ENCODE measurements at places on chromosomes 13 and 19.

GRCh38 chr13:43687038-43687437 lies 99.7 kb downstream of the ENOX1 start:
- no peak for DNase-seq

- no peak for DNase-seq
These were observed 43.1 kb downstream of the PAN3 start for GRCh38 chr13:28181413-28181812.

DNA sequence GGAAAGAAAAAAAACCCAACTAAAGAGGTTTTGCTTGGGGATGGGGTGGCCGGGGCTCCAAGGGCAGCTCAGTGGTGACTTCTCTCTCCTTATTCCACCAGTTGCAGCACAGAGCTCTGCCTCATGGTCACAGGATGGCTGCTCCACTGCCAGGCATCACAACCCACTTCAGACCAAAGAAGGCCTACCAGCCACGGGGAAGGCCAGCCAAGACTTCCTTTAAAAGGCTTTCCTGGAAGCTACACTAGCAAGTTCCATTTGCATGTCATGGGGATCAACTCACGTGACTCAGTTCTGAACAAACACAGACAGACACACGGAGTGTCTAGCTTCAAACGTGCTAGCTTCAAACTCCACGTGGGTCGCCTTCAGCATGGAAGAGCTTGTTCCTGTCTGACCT lies 13.2 kb upstream of the EIF3G start:
- no peak for DNase-seq

DNA sequence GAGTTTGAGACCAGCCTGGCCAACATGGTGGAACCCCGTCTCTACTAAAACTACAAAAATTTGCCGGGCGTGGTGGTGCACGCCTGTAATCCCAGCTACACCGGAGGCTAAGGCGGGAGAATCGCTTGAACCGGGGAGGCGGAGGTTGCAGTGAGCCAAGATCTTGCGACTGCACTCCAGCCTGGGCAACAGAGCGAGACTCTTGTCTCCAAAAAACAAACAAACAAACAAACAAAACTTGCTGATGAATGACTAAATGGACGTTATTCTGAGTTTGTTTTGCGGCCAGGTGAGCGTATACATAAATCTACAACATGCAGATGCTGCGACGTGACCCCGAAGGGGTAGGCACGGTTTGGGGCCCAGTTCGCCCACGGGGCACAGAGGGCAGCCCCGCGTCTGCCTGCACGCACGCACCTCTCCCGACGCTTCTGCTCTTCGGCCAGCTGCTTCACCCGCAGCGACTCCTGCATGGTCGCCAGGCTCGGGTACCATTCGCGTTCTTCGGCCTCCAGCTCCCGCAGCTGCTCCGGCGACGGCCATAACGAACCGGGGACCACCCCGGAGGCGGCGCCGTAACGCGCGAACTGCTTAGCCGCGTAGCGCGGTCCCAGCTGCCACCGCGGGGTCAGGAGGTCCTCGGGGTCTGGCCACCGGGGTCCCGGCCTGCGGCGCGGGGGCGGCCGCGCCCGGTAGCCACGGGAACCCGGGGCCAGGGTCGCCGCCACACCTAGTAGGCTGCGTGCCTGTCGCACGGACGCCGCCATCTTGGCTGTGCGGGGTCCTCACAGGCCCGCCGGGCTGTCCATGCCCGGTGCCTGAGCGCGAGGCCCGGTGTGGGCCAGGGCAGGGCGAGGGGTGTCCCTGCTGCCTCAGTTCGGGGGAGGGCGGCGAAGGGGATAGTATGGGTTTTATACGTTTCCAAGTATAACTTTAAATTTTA lies at the start of gene GADD45GIP1:
Gene GADD45GIP1 (minus strand): TSS at position 778 of the 943 bp plus-strand sequence. CDS start 11 bp downstream, at position 767.
- peak; percentile 53 for DNase-seq

DNA sequence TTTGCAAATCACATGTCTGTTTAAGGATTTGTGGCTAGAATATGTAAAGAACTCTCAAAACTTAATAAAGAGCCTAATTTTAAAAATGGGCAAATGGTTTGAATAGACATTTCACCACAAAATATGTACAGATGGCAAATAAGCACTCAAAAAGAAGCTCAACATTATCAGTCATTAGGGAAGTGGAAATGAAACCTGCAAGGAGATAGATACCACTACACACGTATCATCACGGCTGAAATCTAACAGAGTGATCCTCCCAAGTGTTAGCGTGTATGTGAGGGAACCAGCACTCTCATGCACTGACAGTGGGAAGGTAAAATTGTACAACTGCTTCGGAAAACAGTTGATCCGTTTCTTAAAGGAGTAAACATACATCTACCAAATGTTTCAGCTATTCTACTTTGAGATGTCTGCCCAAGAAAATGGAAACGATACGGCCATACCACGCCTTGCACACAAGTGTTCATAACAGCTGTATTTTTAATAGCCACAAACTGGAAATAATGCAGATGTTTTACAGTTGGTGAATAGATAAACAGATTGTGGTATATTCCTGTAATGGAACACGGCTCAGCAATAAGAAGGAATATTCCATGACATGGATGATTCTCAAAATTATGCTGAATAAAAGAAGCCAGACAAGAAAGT lies 14.5 kb downstream of the ARHGEF7 start:
- DNase-seq, result no peak

- no peak for DNase-seq
These were observed 128.7 kb downstream of the KLF12 start for GRCh38 chr13:74005320-74006157.

DNA sequence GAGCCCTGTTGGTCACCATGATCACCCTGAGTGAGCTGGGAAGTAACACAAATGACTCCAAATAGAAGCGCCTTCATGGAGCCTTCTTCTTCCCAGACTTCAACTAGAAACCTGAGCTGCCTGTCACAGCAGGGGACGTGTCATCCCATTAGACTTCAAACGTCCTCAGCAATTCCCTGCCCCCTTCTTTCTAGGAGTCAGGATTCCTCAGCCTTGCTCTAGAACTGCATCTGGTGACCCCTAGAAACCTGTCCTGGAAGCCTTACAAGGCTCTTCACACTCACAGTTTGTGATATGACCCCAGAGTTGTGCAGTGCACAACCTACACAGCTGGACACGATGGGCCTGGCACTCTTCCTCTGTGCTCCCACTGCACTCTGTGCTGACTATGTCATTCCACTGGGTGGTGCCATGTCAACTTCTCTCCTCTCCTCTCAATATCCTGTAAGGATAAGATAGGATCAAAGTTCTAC lies 23.6 kb upstream of the TTYH1 start:
- DNase-seq, result no peak

- DNase-seq, result no peak
These were observed 448 bp upstream of the ZNF543 start for GRCh38 chr19:57319869-57320179.

DNA sequence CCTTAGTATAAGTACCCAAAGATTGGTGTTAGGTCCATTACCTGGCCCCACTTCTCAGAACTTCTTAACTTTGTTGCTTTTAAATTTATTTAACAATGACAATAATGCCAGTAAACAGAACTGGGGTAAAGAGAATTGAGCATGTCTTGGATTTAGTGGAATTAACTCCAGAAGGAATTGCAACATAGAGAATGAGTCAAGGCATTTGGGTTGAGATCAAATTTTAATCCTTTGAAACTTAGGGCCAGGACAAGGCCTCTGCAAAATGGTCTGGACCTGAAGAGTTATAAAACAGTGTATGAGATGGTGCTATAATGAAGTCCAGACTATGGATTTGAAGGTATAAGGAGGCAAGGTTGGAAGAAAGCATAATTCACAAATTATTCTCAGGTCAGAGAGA lies 1030.4 kb downstream of the SLITRK5 start:
- DNase-seq, result no peak

DNA sequence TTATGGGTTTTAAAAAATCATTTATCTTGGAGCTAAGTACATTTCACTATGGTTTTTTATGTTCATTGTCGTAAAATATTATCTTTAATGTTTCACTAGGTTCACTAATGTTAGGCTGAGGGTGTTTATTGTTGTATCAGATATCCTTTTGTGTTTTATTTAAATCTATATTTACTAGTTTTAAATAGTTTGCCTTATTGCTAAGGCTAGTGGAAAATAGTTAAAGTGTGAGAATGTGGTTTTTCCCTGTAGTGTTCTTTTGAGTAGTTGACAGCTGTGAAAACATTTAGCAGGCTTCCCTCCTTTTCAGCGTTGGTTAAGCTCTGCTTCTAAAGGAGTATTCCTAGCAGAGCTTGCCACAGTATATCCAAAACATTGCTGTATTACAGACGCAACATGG lies 139.0 kb downstream of the TM9SF2 start:
- no peak for DNase-seq

DNA sequence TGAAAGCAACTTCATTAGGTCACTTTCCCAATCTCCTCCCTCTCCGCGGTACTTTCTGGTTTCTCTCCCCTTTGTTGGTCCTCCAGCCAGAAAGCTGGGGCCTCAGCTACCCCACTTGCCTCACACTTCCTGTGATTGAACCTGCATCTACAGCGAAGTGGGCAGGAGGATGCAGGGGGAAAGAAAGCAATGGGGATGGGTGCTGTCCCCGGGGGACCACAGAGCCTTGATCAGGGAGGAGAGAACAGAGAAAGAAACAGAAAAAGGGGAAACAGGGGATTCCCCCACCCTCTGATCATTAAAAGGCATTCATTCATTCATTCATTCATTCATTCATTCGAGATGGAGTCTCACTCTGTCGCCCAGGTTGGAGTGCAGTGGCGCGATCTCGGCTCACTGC lies 74.2 kb downstream of the TRPM4 start:
- no peak for DNase-seq

DNA sequence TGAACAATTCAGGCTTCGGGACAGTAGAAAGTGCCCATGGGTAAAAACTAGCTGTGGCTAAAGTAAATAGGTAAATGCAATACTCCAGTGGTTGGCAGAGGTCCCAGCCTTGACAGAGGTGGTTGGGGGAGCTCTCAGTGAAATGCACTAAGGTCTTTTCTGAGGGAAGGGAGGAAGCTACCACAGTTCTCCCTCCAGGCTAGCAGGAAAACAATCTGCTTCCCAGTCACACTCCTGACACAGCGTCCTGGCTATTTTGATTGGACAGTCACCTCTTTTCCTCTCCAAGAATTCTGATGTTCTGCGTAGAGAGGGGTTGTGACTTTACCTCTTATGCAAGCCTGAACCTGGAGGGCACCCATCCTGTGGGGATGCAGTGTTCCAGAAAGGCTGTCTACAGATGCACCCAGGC lies 128.7 kb downstream of the CYSLTR2 start:
- DNase-seq, result no peak

DNA sequence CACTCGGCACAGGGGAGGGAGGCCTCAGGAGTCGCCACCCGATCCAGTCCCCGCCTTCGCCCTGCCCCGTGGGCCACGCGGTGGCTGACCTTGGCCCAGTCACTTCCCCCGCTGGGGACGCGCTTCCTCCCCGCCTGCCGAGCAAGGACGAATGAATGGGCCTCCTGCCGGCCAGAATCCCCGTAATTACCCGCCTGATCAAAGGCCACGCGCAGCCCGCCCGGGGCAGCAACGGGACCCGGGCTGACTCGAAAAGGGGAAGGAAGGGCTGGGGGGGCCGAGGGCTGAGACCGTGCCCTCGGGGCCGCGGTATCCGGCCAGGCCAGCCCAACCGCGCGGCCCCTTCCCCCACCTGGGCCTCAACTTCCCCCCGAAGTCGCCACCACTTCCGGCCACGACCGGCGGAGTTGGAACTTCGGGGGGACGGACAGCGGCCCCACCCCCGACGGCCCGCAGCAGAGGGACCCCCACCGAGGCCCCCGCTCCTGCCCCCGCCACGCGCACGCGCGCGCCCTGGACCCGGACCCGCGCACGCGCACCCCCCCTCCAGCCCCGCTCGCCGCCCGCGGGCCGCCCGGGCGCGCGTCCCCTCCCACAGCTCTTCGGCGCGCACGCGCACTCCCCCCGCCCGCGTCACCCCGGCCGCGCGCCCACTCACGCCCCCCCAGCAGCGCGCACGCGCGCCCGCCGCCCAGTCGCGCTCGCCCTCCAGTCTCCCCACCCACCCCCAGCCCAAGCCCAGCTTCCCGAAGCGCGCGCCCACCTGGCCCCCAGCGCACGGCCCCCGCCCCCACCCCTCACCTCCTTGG lies 520 bp downstream of the ZNF787 start:
- peak; percentile 68 for DNase-seq

DNA sequence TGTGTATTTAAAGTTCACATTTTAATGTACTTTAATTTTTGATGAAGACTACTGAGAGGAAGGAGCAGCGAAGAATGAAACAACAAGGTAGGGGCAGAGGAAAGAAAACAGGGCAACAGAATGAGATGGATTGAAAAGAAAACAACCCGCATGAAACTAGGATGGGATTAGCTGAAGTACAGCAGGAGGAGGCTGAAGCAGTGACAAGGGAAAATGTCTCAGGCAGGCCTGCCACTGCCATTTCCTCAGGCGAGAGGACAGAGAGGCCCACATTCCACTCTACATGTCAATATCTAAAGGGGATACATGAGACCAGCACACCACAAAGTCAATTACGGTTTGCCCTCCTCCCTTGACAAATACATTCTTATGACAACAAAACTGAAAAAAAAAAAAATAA lies 1703.2 kb downstream of the EFNB2 start:
- DNase-seq, result no peak

DNA sequence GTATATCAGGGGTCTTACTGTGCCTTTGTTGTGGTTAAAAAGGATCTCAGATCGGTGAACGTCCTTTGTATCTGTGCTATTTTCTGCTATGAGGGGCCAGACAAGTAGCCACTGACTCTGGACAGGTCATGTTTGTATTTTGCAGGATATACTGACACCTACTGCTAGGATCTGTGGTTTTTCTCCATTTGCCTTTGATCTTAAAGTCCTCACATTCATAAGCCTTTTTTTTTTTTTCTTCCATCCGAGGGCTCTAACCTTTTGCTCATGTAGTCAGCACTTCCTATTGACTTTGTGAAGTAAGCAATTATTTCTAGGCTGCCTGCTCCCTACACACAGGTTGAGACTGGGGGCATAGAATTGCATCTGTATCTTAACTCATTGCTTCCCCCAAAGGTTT lies 106.2 kb downstream of the SLITRK5 start:
- DNase-seq, result no peak

- DNase-seq, result no peak
These were observed 727.7 kb downstream of the UQCRFS1 start for GRCh38 chr19:28485292-28485691.

Measured in stimulated activated CD8-positive, alpha-beta memory T cell treated with anti-CD3 and anti-CD28 coated beads, Interleukin-4, amount 100 ng/mL, for 1 hour (primary cell).